ENCODE measurements at places on chromosomes 11 and 22.

DNA sequence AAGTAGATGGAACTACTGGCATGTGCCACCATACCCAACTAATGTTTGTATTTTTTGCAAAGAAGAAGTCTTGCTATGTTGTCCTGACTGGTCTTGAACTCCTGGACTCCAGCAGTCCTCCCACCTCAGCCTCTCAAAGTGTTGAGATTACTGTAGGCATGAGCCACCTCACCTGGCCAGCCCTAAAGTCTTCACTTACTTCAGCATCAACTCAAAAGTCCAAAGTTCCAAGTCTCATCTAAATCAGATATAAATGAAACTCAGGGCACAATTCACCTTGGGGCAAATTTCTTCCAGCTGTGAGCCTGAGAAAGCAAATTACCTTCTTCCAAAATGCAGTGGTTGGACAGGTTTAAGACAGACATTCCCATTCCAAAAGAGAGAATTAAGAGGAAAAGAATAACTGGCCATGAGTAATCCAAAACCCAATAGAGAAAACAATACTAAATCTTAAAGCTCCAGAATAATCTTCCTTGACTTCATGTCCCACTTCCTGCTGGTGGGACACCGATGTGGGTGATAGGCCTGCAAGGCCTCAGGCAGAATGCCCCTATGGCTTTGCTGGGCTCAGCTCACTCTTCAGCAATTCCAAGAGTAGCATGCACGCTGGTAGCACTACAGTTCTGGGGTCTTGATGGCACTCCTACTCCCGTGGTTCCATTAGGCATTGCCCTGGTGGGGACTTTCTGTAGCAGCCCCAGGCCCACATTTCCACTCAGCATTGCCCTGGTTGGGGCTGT lies 50.3 kb downstream of the TUG1 start:
- no peak for DNase-seq

GRCh38 chr11:111350811-111351210 lies 28.3 kb downstream of the POU2AF1 start:
- no peak for DNase-seq

DNA sequence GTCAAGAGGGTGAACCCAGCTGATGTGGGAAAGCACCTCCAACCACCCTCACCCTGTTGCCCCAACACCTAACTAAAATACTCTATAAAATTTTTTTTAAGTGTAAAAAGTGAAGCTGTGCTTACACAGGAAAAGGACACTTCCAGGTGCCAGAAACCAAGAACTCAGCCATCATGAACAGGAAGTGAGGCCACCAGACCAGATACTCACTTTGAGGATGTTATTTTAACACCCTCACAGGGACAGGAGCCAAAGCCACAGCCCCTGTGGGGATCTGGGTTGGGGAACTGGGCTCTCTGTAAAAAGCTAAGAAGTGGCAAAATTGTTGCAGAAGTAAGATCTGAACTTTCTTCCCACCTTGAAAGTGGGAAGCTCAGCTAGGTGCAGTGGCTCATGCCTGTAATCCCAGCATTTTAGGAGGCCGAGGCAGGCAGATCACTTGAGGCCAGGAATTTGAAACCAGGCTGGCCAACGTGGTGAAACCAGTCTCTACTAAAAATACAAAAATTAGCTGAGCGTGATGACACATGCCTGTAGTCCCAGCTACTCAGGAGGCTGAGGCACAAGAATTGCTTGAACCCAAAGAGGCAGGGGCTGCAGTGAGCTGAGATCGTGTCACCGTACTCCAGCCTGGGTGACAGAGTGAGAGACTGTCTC lies 3.8 kb downstream of the RSPH14 start:
- DNase-seq = no peak

DNA sequence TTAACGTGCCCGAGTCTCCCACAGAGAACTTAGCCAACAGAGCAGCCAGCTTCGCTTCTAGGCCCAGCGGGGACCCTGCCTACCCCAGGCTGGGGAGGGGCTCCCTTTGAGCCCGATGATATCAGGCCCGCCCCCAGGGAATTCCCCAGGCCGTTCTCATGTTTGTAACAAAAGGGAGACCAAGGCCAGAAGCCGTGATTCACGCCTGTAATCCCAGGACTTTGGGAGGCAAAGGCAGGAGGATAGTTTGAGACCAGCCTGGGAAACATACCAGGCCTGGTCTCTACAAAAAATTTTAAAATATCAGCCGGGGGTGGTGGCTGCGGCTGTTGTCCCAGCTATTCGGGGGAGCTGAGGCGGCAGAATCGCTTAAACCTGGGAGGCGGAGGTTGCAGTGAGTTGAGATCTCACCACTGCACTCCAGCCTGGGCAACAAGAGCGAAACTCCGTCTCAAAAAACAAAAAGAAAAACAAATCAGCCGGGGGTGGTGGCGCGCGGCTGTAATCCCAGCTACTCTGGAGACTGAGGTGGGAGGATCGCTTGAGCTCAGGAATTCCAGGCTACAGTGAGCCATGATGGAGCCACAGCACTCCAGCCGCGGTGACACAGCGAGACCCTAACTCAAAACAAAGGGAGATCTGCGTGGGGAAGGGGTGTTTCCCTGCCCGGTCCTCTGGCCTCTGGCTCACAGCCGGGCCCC lies 1.7 kb downstream of the DRD4 start:
- no peak for DNase-seq

- DNase-seq = no peak
These were observed 129.8 kb downstream of the FCHSD2 start for GRCh38 chr11:73012121-73012863.

GRCh38 chr11:68373815-68374501 lies 61.6 kb downstream of the LRP5 start:
- DNase-seq = no peak

DNA sequence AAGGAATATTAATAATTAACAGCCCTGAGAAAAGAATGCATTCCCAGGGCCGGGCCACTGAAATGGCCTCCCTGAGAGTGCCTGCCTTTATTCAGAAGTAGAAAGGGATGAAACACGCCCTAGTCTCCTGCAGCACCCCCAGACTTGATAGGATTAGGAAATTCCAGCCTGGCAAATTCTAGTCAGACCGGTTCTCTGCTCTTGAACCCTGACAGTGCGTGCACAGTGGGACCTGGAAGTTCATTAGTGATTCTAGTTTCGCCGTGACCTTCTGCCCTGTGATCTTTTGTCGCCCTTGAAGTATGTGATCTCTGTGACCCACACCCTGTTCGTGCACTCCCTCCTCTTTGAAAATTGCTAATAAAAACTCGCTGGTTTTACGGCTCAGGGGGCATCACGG lies 2.1 kb upstream of the GSTP1 start:
- no peak for DNase-seq

GRCh38 chr11:112368381-112368780 lies 107.7 kb upstream of the PLET1 start:
- no peak for DNase-seq

DNA sequence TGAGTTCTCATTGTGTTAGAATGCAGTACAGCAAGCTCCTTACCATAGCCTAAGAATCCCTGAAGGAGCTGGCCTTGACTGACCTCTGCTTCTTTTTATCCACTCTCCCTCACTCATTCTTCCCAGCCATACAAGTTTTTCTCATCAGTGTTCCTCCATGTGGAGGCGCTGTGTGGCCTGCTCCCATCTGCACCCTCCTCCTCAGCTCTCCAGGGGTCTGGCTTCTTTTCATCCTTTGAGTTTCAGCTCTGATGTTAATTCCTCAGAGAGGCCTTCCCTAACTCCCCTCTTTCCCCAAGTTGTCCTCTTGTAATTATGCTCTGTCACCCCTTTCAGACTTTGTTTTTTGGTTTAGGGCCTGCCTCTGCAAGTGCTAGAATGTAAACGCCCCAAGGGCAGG lies 144.8 kb downstream of the WNT7B start:
- no peak for DNase-seq

GRCh38 chr11:116725434-116726221 lies 47.2 kb downstream of the BUD13 start:
- DNase-seq = no peak

DNA sequence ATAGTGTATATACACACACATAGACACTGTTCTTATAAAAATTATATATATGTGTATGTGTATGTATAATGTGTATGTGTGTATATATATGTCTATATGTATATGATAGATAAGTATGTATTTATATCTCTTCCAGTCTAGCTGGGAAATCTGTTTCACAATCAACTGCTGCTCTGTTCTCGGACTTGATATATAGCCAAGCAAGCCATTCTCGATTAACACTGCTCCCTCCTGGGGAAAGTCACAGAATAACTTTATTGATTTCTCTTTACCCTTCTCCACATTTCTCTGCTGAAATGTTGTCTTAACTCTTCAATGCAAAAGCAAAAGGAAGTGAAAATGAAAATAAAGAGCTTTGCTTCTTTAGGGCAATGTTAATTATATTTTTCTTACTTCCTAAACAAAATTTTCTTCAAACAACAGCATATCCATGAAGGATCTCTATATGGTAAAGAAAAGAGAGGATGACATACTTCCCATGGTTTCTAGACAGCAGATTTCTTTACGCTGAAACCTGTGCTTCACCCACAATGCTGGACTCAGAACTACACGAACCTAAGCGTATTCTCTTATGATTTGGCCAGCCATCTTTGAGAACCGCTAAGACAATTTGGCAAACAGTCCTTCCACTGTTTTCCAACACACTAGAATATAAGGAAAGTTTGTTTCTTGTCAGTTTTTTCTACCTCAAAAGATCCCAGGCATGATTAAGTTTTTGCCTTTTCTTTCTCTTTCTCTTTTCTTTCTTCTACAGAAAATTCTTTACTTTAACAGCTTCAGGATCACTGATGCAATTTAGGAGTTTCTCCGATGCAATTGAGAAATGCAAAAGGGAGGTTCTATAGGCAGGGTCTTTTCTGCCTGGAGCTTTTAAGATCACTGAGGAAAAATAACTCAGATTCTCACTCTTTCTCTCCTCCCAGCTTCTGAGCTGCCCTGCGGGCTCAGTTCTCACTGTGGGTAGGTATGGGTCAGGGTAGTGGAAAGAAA lies 1.9 kb downstream of the BLID start:
- no peak for DNase-seq

DNA sequence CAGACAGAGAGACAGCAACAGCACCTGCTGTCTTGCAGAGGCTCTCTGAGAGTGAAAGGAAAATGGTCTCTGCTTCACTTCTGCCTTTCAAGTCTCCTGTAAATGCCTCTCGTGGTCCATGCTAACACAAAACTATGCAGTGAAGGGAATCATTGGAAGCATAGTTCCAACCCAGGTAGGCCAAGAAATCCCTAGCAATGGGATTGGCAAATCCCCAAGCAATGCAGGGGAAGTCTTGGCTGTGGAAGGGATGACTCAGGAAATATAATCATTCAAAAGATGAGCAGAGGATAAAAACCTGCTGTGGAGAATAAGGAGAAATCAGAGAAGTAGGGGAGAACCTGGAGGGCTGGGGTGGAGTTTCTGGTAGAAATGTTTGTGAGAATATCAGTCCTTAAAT lies 216.1 kb upstream of the ZBED5 start:
- no peak for DNase-seq

- no peak for DNase-seq
These were observed 53.9 kb downstream of the CACNA1I start for GRCh38 chr22:39624501-39624821.

- peak; percentile 12 for DNase-seq
These were observed 61.5 kb upstream of the SLC25A18 start for GRCh38 chr22:17501679-17502285.

DNA sequence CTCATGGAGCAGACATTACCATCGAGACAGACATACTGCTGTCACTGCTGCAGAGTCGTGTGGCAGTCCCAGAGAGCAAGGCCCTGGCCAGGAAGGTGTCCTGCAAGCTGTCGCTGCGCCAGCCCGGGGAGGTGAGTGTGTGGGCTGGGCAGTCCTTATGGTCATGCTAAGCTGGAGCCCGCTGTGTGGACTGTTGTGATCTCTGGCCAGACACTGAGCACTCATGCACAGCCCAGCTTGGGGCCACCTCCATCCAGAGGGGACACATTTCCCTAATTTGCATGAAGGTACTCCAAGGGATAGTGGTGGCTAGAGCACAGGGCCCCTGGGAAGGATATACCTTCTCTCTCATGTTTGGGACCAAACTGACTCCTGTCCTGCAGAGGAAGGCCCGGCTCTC lies 9.6 kb downstream of the ANKK1 start:
- no peak for DNase-seq

GRCh38 chr11:123652599-123652998 lies 1.8 kb downstream of the SCN3B start:
- no peak for DNase-seq

- no peak for DNase-seq
These were observed 17.1 kb downstream of the TIMP3 start for GRCh38 chr22:32818446-32819115.

GRCh38 chr22:29971607-29972006 lies 88.6 kb downstream of the MTMR3 start:
- DNase-seq = no peak

GRCh38 chr11:69486773-69487291 lies 5.4 kb downstream of the LINC01488 start:
- no peak for DNase-seq

- DNase-seq = no peak
These were observed 31.8 kb downstream of the DLG2 start for GRCh38 chr11:85595285-85595884.

DNA sequence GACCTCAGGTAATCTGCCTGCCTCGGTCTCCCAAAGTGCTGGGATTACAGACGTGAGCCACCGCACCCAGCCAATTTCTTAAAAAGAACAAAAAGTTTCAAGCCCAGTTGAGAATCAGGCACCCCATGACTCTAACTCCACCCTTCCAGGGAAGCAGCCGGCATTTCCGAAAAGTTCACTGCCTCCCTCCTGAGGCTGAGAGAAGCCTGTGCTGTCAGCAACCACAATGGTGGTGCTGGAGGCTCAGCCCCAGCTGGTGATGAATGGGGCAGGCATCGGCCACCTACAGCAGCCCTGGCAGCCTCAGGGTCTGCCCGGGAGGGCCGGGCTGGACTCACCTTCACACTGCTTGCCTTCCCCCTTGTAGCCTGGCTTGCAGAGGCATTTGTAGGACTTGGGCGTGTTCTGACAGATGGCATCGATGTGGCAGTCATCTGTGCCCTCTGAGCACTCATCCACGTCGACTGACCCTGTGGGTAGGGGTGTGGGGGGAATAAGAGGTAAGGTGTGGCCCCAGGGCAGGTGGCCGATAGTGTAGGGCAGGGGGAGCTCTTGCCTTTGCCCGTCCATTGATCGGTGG lies 4.3 kb downstream of the SCUBE1 start:
- no peak for DNase-seq

DNA sequence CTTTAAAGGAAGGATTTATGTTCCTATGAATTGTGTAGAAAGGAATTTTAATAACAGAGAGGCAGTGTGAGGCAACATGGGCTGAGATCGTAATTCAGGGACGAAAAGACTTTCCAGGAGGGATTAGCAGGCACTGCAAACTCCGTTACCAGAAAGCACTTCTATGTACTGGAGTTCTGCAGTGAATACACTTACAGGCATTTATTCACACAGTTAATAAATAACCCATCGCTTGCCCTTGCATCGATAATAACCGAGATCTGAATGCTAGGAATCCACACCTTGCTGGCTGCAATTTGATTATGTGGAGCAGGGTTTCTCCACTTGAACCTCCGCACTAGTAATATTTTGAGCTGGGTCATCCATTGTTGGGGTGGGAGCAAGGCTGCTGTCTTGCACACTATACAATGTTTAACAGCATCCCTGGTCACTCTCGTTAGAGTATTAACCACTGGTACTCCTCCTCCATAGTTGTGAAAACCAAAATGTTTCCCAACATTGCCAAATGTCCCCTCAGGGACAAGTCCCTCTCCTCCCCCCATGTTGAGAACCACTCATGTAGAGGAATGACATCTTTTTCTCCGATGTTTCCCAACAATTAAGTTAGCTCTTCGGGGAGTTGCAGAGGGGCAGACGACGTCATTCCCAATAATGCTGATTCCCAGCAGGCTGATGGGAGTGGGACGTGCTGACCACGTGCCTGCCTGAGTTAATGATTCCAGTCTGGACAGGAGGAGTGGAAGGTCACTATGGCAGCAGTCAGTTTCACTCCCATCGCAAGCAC lies 99.5 kb downstream of the SNX19 start:
- no peak for DNase-seq

All from NCI-H2107 (cell line).